ENCODE measurements at places on chromosomes 5 and 9. TPM values are rescaled to one million over a fixed set of nuclear protein-coding genes. Genes with fewer than 3 reads are reported as not detected.

TLX3 gene
- 20.1 TPM for total RNA-seq

PLAC8L1 gene
- total RNA-seq: 0.83 TPM

TMCO6 gene
- total RNA-seq: 38.7 TPM

LPAR1 gene
- 13.5 TPM for total RNA-seq

SPINK4 gene
- total RNA-seq: not detected

PDGFRB gene
- 9.4 TPM for total RNA-seq

SOWAHA gene
- total RNA-seq: 0.42 TPM
